ENCODE measurements at places on chromosomes 13 and 19.

DNA sequence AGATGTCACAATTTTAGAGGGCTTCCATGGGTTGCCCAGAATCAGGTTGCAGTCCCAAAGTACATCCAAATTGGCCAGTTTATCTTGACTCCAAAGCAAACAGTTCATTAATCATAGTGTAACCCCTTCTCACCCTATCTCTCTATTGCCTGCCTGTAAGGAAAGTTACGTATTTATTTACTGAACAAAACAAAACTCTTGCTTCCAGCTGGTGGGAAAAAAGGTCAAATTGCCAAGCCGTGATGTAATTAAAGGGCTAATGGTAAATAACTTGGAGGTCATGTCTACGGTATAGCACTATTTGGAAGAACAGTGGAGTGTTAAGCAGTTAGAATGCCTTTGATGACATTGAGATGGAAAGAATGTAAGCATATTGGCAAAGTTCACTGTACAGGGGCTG lies 214.0 kb downstream of the DLEU7 start:
- DNase-seq: no peak

DNA sequence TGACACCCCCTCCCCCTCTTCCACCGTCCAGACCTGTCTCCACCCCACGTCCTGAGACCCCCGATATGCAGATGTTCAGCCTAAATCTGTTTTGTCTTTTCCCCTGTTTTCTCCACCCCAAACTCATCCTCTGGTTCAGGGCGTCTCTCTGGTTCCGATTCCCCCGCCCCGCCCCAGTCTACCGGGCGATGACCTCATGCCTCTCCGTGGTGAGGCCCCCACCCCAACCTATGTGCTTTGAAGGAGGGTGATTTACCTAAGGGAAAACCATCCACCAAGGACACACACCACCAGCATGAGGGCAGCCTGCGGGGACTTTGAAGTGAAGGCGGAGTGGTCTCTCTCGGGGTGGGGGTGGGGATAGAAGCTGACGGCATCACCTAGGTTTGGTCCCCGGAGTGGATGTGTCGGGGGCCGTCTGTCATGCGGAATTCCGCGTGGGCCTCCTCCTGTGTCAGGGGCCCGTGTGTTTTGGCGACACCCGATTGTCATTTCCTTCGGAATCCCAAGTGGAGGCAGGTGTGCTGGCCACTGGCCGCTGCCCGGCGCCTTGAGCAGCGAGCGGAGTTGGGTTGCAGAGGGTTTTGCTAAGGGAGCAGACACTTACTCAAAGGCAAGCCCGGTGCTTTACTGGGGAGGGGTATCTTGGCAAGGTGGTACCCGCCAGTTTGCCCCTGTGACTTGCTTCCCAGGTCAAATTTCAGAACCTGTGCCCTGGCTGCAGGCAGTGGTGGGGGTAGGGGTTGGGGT lies 1.4 kb downstream of the FZR1 start:
- DNase-seq: no peak

DNA sequence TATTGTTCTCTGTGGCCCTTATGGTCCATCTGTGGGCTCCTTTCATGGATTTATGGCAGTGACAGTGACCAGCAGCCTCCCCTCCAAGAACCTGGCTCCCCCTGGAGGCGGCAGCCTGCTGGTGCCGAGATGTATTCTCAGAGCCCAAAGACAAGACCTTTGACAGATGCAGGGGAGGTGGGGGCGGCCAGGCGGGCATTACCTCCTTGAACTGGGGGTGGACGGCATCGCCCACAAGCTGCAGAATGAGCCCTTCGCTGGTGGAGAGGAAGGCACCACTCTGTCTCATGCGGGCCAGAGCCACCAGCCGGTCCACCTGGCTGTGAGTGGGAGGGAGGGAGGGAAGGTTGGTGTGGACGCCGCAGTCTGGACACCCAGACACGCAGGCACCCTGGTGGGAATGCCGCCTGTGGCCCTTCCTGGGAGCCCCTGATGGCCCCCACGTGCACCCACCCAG lies 6.6 kb downstream of the ISOC2 start:
- no peak for DNase-seq

- no peak for DNase-seq
Measured at GRCh38 chr13:37365496-37365895, 233.1 kb downstream of the POSTN start.

DNA sequence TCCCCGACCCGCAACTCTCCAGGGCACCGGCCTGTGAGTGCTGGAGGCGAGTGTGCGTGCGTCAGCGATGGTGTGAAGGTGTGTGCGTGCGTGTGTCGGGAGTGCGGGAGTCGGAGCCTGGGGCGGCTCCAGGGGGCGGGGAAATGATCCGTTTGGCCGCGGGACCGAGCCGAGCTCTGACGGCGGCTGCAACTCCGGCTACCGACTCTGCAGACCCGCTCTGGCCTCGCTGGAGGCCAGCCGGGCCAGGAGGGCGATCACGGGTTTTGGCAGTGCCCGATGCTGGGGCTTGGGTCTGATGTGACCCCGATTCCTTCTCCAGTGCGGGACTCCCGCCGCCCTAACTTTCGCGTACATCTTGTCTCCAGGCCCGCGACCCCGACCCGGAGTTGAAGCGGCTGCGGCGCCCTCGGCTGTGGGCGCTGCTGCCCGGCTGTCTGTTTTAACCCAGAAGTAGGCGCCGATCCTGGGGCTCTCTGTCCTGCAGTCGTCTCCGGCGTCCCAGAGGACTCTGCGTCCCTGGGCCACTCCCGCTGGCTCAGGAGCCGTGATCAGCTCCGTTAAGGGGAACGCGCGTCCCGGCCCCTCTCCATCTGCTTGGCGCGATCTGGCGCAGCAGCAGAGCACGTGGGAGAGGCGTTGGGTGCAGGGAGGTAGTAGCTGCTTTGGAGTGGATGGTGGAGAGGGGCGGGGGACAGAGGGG lies 1.2 kb downstream of the CHST8 start:
- DNase-seq: no peak

GRCh38 chr19:10027158-10027997 lies 14.1 kb downstream of the RDH8 start:
- DNase-seq: peak; percentile 72

DNA sequence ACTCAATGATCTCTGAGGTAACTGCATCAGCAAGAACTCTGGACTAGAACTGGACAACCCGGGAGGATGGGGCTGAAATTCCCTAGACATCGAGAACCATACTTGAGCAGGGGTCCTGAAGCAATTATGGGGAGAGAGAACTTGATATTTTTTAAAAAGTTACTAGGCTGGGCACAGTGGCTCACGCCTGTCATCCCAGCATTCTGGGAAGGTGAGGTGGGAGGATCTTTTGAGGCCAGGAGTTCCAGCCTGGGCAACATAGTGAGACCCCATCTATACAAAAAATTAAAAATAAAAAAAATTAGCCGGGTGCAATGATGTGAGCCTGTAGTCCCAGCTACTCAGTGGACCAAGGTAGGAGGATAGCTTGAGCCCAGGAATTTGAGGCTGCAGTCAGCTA lies 2.3 kb upstream of the DNAJB1 start:
- no peak for DNase-seq

DNA sequence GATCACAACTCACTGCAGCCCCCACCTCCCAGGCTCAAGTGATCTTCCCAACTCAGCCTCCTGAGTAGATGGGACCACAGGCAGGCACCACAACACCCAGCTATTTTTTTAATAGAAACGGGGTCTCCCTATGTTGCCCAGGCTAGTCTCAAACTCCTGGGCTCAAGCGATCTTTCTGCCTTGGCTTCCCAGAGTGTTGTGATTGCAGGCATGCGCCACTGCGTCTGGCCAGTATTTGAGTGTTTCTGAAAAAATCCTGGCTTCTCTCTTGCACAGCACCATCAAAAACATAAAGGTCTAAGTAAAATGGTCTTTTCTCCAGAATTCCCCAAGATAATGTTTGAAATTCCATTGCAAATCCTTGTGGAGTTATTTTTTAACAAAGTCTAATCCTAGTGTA lies 47.8 kb downstream of the ELF1 start:
- DNase-seq: no peak

- DNase-seq: no peak
Measured at GRCh38 chr13:80050252-80050651, 290.7 kb downstream of the SPRY2 start.

- no peak for DNase-seq
Measured at GRCh38 chr19:867301-867793, 7.9 kb downstream of the CFD start.

GRCh38 chr19:5238700-5239099 lies 101.9 kb downstream of the PTPRS start:
- no peak for DNase-seq

- DNase-seq: no peak
Measured at GRCh38 chr19:38686530-38686888, 39.1 kb downstream of the ACTN4 start.

DNA sequence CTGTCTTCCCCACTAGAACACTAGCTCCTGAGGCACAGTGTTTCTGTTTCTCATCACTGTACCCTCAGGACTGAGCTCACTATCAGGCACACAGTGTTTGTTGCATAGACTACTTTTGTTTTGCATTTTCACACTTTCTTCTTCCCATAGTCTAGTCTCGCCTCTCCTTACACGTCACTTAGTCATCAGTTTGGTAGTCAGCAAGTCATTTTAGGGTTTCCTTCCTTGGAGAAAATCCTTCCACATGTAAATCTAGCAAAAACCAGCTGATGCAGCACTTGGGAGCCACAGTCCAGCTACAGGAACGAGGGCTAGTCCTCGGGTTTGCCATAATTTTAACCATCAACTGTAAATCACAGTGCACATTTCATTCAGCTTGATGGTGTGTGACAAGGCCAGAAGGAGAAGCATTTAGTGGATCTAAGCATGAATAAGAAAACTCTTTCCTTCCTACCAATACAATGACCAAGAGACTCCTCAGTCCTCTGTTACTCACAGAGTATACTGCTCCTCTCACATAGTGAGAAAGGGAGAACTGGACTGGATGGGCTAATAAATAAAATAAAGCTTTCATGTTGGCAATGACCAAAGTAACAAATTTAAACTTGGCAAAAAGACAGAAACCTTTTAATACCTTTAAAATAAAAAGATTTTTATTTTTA lies 221.0 kb downstream of the KLF12 start:
- no peak for DNase-seq

GRCh38 chr19:12995596-12996405 lies 526 bp downstream of the NFIX start:
- DNase-seq: no peak

- no peak for DNase-seq
Measured at GRCh38 chr13:87814403-87814802, 143.2 kb downstream of the SLITRK5 start.

GRCh38 chr13:19794631-19795030 lies 11.9 kb upstream of the PSPC1 start:
- DNase-seq: no peak

DNA sequence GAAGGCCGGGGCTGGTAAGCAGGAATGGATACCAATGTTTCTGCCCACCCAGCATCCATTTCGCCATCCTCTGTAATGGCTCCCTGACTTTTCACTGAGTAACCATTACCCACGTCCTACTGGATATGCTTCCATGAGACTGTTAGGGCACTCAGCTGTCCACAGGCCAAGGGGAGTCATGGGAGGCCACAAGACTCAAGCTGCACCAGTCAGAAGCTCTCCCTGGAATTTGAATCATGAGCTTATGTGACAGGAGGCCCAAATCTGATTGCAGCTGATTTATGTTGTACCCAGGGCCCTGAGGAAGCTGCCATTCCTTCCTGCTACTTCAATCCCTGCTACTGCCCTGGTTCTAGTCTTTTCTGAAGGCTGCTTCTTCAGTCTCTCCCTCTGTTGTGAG lies 28.3 kb downstream of the DEDD2 start:
- DNase-seq: no peak

DNA sequence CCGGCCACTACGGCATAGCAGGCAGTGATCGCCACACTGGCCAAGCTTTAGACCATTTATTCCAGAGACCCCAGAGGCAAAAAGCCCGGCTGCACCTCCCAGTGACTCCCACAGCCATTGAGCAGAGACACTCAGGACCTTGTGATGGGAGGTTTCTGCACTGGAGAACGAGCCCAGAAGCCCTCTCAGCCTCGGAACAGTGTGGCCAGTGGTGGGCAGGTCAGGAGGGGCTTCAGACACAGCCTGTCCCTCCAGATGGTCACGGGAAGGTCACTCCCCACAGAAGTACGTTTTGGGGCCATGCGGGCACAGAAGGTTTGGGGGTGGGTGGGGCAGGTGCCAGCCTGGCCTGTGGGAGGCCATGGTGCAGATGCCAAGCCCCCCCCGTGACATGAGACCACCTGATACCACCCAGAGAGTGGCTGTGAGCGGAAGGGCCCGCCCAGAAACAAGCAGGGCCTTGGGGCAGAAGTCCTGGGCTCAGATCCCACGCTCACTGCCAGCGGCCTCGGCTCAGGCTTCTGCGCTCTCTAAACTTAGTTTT lies 599 bp upstream of the F10 start:
- DNase-seq: no peak

- no peak for DNase-seq
Measured at GRCh38 chr19:1615156-1615765, 10.0 kb upstream of the UQCR11 start.

DNA sequence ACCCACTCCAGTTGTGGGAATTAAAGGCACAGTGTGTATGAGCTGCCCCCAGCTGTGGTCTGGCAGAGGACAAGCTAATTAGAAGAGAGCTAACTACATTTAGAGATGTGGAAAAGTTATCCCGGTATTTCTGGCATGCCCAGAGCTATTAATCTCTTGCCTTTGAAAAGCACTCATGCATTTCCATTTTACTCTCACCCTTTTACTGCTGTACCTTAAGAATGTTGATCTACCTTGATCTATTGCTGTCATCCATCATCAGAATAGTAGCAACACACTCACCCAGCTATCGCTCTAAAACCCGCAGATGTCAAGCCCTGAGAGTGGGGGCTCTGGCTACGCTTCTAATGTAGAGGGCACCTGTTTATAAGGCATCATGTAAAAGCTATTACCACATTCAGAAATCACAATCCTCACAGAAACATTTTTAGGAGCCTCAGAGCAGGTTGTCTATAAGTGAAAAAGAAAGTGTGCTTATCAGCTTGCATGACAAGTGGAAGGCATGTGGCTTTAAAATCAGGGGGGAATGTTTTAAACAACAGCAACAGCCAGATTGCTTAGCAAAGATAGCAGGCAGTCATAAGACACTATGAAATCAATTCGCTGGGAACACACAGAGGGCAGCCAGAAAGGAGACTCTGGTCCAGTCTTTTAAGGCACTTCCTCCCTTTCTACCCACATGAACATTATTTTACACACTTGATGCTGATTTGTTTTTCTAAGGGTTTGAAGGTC lies 224.2 kb upstream of the IRS2 start:
- DNase-seq: no peak

- DNase-seq: no peak
Measured at GRCh38 chr19:54480051-54480450, 7.0 kb upstream of the CDC42EP5 start.

GRCh38 chr13:49441846-49442245 lies 2.0 kb downstream of the CAB39L start:
- DNase-seq: no peak

GRCh38 chr13:30124131-30124768 lies 183.1 kb downstream of the KATNAL1 start:
- no peak for DNase-seq

DNA sequence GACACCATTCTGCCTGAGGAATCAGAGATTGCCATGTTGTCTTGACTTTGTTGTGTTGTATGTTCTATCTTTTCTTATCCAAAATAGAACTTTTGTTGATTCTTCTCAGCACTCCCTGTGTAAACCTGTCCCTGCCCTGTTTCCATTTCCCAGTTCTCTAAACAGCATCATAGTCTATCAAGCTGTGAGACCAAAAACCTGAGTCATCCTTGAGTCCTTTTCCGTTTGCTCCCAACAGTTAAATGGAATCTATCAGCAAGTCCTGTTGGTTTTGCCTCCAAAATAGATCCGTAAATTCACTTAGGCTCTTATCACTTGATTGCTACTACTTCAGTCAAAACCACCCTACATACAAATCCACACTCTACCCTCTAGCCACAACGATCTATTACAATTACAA lies 667.1 kb downstream of the PCDH9 start:
- DNase-seq: no peak

- DNase-seq: no peak
Measured at GRCh38 chr13:21016487-21016886, 44.9 kb downstream of the LATS2 start.
